ENCODE measurements at places on chromosomes 1 and 21.

DNA sequence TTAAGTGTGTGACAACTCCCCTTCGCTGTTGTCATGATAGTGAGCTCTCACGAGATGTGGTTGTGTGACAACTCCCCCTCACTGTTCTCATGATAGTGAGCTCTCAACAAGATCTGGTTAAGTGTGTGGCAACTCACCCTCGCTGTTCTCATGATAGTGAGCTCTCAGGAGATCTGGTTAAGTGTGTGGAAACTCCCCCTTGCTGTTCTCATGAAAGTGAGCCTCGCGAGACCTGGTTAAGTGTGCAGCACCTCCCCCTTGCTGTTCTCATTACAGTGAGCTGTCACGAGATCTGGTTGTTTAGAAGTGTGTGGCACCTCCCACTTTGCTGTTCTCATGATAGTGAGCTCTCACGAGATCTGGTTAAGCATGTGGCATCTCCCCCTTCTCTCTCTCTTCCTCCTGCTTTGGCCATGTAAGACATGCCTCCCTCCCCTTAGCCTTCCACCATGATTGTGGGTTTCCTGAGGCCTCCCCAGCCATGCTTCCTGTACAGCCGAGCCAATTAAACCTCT is 25.1 kb upstream of the LSS start:
- DNase-seq = no peak

DNA sequence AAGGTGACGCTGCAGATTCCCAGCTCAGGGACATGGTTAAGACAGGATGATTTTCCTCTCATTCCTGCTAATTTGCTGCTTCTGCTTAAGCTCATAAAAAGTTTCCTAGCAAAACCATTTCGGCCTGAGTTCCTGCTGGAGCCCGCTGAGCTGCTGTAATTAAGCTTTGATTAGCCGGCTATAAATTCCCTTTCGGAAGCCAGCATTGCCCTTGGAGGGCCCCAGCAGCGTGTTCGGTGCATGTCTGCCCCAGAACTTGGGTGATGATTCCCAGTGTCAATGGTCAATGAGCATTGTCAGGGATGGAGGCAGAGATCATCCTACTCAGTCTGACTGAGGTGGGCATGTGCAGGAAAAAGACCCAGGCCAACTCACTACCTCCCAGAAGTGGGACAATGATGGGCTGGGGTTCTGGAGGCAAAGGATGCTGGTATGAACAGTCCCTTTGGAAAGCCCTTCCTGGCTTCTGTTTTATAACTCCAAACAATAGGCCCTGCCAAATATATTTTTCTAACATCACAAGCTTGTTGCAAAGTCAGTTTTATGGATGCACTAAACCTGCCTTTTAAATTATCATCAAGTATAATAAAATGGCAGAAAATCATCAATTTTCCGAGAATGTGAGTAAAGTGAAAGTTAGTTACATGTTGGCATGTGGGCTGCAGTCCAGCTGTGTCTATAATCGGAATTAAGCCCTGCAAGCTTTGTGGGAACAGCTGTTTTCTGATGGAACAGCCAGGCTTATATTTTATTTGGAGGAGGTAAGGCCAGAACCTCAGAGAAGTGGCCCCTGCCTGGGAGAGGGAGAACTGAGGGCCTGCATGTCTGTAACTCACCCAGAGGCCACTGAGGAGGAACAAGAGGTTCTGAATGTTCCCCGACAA is 257.1 kb downstream of the GRIK3 start:
- no peak for DNase-seq

- no peak for DNase-seq
These were observed at the start of gene AGRN for GRCh38 chr1:1020000-1020404. TSS of gene AGRN (plus strand) at chr1:1020120. CDS start at chr1:1020173, 53 bp downstream.

DNA sequence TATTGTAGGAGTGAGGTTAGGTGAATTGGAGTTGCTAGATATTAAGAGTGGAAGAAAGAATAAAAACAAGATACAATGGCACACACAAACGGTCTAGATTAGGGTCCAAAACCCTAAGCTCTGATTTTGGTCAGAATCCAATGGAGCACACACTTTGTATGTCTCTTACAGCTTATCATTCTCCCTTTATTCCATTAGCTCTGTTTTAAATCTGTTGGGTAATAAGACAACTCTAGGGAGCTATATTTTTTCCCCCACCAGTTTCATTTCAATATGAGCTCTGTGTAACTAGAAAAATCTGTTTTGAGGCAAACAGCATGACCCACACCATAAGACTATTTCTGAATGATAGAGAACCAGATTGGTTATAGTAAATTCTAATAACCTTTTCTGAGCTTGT is 465.6 kb downstream of the ADGRL2 start:
- no peak for DNase-seq

DNA sequence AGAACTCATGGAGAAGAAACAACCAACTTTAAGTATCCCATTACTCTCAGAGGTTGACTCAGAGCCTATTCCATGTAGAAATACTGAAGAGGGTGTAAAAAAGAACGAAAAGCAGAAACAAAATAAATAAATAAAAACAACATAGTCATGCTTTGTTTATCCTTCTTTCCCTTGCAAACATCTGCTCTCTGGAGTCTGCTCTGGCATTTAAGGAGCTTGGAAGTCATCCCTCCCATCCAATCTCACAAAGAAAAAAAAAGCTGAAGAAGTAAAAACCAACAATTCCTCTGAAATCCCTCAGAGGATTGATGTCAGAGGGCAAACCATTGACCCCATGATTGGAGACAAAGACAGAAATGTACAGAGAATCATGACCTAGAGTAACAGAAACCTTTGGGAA is 302.6 kb upstream of the GREM2 start:
- DNase-seq = no peak

DNA sequence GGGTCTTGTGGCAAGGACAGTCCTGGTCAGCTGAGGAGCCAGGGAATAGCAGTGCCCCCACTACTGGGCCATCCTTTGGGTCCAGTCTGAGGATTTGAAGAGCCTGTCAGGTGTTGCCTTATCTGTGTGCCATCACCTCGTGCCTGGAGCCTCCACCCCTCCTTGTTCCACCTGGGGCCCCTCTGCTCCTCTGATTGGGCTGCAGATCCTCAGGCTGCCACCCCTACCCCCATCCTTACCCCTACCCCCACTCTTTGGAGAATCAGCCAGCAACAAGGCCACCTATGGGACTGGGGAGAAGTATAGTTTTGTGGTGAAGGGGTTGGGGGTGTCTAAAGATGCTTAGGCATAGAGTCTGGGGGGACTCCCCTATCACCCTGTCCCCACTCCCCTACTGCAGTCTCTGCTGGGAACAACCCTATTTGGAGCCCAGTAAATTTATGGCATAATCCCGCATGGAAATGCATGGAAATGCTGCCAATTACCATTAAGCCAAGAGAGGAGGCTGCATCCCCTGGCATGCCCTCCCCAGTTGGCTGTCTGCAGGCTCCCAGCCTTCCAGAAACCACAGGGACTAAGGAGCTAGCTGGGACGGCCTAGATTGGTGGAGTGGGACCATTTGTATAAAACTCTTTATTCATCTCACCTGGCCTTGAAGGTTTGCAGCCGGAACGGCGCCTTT is 142.7 kb upstream of the CSF3R start:
- no peak for DNase-seq

DNA sequence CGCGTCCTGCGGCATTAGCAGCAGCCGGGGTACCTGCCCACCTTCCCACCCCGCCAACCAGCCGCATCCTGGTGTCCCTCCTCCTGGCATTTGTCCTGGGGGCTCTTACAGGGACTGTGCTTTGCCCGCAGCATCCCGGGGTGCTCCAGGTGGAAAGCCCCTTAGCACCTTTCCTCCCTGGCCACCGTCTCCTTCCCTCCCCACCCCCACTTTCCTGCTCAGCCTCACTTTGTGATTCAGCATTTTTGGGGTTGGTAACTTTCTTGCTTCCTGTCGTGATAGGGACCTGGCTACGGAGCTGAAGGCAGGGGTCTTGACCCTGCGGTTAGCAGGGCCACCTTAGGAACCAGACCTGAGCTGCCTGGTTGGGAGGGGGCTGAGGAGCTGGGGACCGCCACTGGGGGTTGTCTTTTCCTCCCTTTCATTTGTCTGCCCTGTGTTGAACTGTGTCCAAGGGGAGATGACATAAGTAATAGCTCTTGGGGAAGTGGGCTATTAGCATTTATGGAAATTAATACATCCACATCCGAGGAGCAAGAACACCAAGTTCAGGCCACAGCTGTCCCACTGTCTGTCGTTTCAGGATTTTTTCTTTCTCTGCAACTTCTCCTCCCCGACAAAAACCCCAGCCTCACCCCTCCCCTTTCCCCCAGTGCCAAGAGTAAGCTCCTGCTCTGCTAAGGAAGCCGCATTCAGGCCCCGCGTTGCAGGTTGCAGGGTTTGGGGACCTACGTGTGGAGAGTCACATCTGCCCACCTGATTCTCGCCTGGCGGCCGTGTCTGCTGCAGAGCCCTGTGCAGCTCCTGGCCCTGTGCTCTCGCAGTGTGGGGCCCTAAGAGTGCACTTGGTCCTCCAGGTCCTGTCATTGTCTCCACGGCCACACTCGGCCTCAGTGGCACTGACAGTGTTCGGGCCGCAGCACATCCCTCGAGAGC is 1.6 kb upstream of the NPHP4 start:
- no peak for DNase-seq

GRCh38 chr1:182084487-182085316 is 23.2 kb upstream of the ZNF648 start:
- peak; percentile 32 for DNase-seq

Measured in smooth muscle cell of the brain vasculature (primary cell).